ENCODE measurements at places on chromosomes 6 and 20. TPM values are rescaled to one million over a fixed set of nuclear protein-coding genes. Genes with fewer than 3 reads are reported as not detected.
A peak's percentile ranks its signal among the peaks of the same experiment; 100 is the strongest.

GRCh38 chr6:16648003-16648402, 113.3 kb downstream of the ATXN1 start:
- DNase-seq: no peak

Gene STMND1
- polyA plus RNA-seq: not detected

DNA sequence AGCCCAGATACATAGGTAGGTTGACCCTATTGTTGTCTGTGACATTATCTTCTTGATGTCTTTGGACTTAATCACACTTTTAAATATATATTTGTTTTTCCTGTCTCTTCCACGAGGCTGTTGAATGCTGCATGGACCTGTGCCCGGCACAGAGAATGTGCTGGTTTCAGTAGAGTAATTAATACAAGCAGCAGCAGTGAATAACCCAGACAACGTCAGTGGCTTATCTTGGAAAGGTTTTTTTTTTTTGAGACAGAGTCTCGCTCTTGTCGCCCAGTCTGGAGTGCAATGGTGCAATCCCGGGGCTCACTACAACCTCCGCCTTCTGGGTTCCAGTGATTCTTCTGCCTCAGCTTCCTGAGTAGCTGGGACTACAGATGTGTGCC, 108.2 kb downstream of the CDH26 start:
- DNase-seq: no peak

- DNase-seq: no peak
Measured at GRCh38 chr6:41680182-41680965, 42.1 kb downstream of the MDFI start.

DNA sequence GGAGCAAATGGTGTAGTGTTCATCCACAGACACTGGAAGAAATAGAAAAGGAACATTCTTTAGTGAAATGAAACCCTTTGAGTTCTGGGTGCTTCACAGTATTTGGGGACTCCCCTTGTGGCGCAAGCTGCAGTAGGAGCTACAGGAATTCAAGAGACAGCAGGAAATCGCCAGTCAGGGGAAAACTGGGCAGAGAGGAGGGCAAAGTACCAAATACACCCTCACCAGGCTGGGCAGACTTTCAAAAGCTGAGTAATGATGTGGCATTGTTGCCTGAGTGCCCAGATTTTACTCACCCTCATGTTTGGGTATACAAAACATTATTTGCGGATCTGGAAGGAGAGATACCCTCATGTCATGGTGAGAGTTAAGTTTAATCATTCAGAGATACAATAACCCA, 97.9 kb downstream of the SOD2 start:
- peak; percentile 52 for DNase-seq

DNA sequence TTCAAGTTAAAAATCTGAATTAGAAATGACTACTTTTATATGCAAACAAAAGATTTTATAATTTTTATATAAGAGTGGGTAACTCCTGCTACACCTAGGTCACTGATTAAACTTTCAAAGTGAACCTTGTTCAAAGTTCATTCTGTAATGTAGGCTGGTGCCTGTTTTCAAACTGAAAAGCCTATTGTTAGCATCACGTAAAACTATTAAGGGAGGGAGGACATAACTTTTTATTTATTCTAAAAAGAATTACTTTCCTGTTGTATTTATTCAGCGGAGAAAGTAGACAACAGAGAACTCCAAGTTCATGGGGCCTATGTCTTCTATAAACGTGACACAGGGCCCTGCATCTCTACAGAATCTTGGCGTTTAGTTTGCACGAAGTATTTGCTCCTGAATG, 27.4 kb downstream of the FERMT1 start:
- DNase-seq: no peak

- DNase-seq: no peak
Measured at GRCh38 chr6:28558629-28559028, 32.9 kb downstream of the GPX5 start.

DNA sequence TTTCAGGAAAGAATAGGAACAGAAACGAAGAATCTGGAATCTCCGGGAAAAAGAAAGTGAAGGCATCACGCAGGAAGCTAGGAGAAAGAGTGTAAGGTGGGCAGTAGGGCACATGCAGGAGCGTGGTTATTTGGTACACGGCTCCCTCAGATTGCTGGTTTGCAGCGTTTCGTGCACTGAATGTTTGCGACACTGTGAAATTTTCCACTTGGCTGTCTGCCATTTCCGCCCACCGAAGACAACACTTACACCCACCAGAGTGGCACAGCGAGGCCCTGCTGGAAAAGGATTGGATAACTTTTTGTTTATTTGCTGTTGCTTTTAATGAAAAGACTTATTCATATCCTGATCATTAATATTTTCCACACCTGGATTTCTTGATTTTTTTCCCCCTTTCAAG, 248.3 kb downstream of the GMPR start:
- DNase-seq: no peak

Gene PAK5
- not detected for polyA plus RNA-seq

DNA sequence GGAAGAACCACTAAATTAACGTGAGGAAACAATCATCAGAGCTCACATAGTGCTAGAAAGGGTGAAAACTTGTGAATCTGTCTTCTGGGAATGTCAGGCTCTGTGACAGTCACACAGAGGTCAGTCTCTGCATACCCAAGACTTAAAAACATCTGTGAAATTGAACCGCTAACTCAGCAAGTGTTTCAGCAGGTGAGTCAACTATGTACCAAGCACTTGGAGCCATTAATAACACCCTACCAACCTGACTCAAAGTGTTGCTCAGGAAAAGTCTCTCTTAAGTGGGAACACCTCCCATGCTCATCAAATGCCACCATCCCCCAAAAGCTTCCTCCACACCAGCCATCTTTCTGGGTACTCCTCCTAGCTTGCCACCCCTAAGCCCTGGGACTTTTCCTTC, 92.3 kb upstream of the CARMIL1 start:
- no peak for DNase-seq

Gene MTG2
- 25.3 TPM for polyA plus RNA-seq

GRCh38 chr20:23879811-23880374, 345 bp upstream of the CST5 start:
- DNase-seq: no peak

Gene BPIFB2
- not detected for polyA plus RNA-seq

Gene GTF2H4
- 28.6 TPM for polyA plus RNA-seq

- no peak for DNase-seq
Measured at GRCh38 chr20:3651204-3651962, 11.8 kb downstream of the GFRA4 start.

GRCh38 chr20:61960836-61961235, 104.8 kb downstream of the TAF4 start:
- DNase-seq: no peak

Gene GLP1R
- polyA plus RNA-seq: not detected

DNA sequence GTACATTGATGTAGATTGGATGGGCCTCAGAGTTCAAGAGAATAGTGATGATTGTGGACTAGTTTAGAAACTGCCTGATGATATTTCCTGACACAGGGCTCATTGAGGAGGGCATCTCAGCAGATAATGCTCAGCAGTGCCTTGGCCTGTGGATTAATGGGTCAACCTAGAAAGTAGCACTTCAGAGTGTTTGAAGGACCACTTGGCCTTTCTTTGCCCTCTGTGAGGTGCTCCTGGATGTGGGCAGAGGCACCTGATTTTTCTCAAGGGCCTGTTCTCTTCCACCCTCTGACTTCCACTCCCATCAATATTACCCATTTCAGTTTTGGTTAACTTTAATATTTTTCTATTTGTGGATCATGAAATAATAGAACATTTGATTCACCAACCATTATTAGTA, 270.6 kb upstream of the BMP2 start:
- no peak for DNase-seq

GRCh38 chr20:29079769-29080690, 2177.4 kb upstream of the DEFB115 start:
- DNase-seq: peak; percentile 60

DNA sequence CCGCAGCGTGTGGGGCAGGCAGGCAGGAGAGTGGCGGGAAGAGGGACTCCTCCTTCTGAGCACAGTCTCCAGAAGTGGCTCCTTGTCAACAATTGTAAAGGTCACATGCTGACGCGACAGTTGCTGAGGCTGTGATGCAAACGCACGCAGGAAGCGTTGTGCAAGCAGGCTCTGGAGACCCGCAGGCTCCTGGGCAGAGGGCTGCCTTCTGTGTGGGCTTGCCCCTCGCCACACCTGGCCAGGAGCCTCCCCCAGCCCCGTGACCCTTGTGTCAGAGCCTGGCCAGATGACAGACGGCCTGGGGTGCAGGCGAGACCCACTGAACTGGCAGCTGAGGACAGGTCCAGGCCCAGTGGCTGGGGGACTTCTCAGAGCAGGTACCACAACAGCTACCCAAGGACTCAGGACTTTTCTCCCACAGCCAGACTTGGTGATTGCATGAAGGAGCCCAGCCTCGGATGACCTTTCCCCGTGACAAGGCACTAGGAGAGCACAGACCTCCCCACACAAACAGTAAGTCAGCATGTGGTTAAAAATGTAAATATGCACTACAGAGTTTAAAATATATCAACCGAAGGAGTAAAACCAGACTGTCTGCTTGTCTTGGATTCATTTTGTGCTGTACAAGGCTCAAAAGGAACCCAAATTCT, 222.1 kb upstream of the RREB1 start:
- no peak for DNase-seq

DNA sequence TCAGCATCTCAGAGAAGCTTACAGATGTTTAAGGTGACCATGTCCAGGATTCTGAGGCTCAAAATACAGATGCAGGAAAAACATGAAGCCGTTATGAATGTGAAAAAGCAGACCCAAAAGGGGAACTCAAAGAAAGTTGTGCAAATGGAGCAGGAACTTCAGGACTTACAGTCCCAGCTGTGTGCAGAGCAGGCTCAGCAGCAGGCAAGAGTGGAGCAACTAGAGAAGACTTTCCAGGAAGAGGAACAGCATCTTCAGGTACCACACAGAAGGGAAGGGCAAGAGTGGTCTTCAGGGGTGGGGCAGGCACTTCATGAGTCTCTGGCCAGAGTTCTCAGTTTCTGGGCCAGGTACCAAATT, 15.2 kb downstream of the RNF8 start:
- DNase-seq: no peak

DNA sequence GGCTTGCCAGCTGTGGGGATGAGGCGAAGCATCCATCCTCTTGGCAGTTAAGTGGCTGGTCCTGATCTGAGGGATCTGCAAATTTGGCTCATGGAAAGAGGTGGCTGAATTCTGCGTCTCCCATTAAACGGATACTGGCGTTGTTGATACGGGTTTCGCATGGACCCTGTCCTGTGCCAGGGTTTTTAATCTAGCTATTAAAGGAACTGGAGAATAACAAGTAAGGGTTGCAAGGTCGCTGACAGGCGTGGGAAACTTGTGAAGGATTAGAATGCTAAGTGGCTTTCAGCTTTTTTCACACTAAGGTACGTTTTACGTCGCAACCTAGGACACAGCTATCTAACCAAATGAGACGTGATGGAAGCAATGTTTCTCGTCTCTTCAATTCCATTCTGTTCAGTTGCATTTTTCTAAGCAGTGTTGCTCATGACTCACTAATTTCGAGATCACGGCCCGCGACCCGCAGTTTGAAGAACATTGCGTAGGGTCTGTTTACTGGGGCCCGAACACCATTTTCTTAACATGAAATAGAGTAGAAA, 852 bp downstream of the GMNN start:
- DNase-seq: no peak

DNA sequence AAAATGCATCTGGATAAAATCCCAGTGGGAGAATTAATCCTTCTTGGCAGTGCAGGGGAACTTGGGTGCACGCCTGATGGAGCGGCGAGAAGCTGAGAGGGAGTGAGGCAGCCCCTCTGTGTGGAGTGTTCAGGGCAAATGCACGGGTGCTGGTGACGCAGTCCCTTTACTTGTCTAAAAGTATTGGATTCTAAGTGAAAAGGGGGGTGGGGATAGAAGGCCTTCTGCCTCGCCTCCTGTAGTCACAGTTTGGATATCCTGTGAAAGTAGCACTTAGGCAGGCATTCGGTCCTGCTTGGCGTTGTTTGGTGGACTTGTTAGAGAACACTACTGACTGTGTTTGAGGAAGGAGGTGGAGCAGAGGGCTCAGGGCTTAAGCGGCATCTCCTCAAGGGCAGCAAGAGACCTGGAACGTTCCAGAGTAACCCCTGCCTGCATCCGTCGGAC, 39.3 kb downstream of the PHACTR3 start:
- DNase-seq: no peak
